ENCODE measurements at places on chromosomes 12 and 14.

DNA sequence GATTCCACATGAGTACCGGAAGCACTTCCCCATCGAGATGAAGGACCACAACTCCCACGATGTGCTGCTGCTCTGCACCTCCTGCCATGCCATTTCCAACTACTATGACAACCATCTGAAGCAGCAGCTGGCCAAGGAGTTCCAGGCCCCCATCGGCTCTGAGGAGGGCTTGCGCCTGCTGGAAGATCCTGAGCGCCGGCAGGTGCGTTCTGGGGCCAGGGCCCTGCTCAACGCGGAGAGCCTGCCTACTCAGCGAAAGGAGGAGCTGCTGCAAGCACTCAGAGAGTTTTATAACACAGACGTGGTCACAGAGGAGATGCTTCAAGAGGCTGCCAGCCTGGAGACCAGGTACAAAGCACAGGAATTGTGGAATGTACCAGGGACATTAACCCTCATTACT, 22.4 kb upstream of the GALNT16 start:
- H3K27me3 ChIP-seq: no peaks in the 10 kb centered on the region
- H3K4me3 ChIP-seq: no peak overlapping the region
- peaks cover 6% of the 10 kb centered on the region for H3K4me1 ChIP-seq
- peak overlapping the region; percentile 1 for H3K27ac ChIP-seq

- no peak overlapping the region for H3K4me3 ChIP-seq
- no peak for DNase-seq
- H3K4me1 ChIP-seq: no peaks in the 10 kb centered on the region
- no peak overlapping the region for H3K27ac ChIP-seq
- H3K36me3 ChIP-seq: no peaks in the 10 kb centered on the region
These were observed 61.7 kb downstream of the CALM1 start for GRCh38 chr14:90458536-90458935.

- no peak overlapping the region for H3K4me3 ChIP-seq
- H3K27ac ChIP-seq: no peak overlapping the region
These were observed 69.7 kb downstream of the MGAT4C start for GRCh38 chr12:86186449-86186848.

- H3K4me3 ChIP-seq: peak overlapping the region; percentile 75
- peak; percentile 41 for DNase-seq
- peaks cover 55% of the 10 kb centered on the region for H3K36me3 ChIP-seq
- peak overlapping the region; percentile 86 for H3K27ac ChIP-seq
These were observed 23.0 kb downstream of the SH2B3 start for GRCh38 chr12:111428728-111429175.

DNA sequence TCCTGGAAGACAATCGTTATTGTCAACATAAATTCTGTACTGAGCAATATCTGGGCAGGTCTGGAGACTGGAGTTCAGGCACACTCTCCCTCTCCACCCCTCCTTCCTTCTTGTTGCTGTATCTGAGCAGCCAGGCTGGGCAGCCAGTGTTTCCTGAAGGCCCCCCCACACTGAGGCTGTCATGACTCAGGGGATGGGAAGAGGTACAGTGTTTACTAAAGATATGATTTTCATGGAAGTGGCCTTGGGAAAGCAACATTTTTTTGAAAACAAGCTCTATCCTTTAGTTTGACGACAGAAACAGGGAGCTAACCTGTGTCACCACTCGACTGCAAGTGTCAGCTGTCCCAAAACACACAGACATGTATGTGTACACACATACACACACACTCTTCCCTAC, 1485.4 kb upstream of the TMEM132C start:
- no peak overlapping the region for H3K4me3 ChIP-seq
- H3K4me1 ChIP-seq: peaks cover 11% of the 10 kb centered on the region
- no peaks in the 10 kb centered on the region for H3K36me3 ChIP-seq
- H3K27me3 ChIP-seq: no peaks in the 10 kb centered on the region

DNA sequence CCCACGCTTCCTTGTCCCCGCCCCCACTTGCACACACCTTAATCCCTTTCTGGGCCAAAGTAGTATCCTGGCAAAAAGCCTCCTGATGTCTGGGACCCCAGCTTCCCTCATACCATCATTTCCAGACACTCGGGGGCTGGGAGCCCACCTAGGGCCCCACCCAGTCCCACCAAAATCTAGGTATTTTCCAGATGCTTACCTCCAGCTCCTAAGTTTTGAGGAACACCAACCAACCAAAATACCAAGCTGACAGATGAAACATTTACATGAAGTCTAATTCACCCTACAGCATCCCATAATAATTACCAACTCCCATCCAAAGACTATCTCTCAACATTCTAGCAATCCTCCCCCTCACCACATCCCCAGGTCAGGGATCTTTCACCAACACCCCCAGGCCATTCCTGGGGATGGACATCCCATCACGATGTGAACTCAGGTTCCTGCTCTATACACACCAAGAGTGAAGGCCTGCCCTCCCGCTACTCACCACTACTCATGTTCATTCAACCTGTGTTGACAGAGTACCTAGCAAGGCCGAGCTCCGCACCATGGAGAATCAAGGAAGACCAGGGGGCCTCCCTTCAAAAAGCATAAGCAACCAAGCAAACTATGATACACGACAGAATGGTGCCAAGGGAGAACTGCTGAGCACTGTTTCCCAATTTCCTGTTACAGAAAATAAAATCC, 1.6 kb upstream of the CHD4 start:
- DNase-seq: peak; percentile 71
- no peaks in the 10 kb centered on the region for H3K27me3 ChIP-seq
- H3K36me3 ChIP-seq: peaks cover 26% of the 10 kb centered on the region

GRCh38 chr12:80151131-80151530, 51.8 kb downstream of the OTOGL start:
- DNase-seq: no peak
- no peaks in the 10 kb centered on the region for H3K4me1 ChIP-seq

GRCh38 chr14:54343272-54344121, 53.3 kb upstream of the CDKN3 start:
- H3K27ac ChIP-seq: no peak overlapping the region
- H3K36me3 ChIP-seq: no peaks in the 10 kb centered on the region
- peaks cover 4% of the 10 kb centered on the region for H3K27me3 ChIP-seq
- no peak overlapping the region for H3K4me3 ChIP-seq
- H3K4me1 ChIP-seq: no peaks in the 10 kb centered on the region

DNA sequence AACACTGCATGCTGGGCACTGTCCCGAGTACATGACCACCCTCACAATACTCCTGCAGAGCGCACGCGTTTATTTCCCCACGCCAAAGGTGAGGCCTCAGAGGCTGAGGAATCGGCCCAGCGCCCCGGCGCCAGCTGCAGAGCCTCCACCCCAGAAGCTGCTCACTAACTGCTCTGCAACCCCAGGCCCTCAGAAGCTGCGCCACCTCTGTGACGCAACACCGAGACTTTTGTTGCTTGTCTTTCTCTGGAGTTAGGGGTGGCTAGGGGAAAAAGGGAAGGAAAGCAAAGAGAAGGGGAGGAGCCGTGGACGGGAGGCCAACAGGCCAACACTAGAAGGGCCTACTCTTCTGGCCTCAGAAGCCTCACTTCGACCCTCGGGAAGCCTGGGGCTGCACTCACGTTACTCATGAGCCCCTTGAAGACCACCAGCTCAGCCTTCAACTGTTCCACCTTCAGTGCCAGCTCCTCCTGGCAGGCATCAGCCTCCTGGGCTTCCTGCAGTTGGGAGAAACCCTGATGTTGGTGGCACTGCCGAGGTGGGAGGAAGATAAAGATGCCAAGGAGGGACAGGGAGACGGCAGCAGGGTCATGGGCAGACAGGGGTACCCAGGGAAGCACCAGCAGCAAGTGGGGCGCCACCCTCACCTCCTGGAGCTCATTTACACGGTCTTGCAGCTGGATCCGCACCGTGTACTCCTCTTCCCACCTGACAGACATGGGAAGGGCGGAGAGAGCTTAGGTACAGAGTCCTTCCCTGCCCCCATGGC, 5.4 kb downstream of the IFFO1 start:
- no peaks in the 10 kb centered on the region for H3K27me3 ChIP-seq
- H3K4me1 ChIP-seq: peaks cover 40% of the 10 kb centered on the region
- peaks cover 92% of the 10 kb centered on the region for H3K36me3 ChIP-seq
- no peak overlapping the region for H3K4me3 ChIP-seq
- H3K27ac ChIP-seq: no peak overlapping the region
- no peak for DNase-seq

DNA sequence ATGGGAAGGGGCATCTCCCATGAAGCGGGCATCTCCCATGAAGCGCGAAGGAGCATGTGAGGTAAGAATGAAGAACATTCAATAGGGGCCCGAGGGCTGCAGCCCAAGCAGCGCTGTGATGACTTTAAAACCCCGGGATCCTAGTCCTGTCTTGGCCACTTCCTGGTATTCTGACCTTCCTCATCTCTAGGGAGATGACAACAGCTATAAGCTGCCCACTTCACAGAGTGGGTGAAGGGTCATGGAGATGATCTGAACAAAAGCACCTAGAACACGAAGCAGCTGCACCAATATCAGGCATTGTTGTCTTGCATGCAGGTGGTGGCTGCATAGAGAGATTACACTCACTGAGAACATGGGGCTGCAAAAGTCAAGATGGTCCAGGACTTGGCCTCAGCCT, 64.5 kb downstream of the SPTB start:
- no peak overlapping the region for H3K4me3 ChIP-seq
- no peak overlapping the region for H3K27ac ChIP-seq
- peaks cover 15% of the 10 kb centered on the region for H3K27me3 ChIP-seq
- H3K4me1 ChIP-seq: peaks cover 4% of the 10 kb centered on the region
- H3K36me3 ChIP-seq: no peaks in the 10 kb centered on the region

- H3K27ac ChIP-seq: no peak overlapping the region
- no peak overlapping the region for H3K4me3 ChIP-seq
- peaks cover 77% of the 10 kb centered on the region for H3K36me3 ChIP-seq
- no peak for DNase-seq
- no peaks in the 10 kb centered on the region for H3K27me3 ChIP-seq
- H3K4me1 ChIP-seq: peaks cover 29% of the 10 kb centered on the region
These were observed 10.8 kb downstream of the CDCA4 start for GRCh38 chr14:105010106-105010505.

- H3K27me3 ChIP-seq: peaks cover 2% of the 10 kb centered on the region
- H3K36me3 ChIP-seq: no peaks in the 10 kb centered on the region
- no peak for DNase-seq
- H3K27ac ChIP-seq: no peak overlapping the region
- H3K4me1 ChIP-seq: no peaks in the 10 kb centered on the region
These were observed 210.3 kb downstream of the NUAK1 start for GRCh38 chr12:105928436-105928835.

- no peak overlapping the region for H3K4me3 ChIP-seq
- no peaks in the 10 kb centered on the region for H3K27me3 ChIP-seq
- H3K36me3 ChIP-seq: no peaks in the 10 kb centered on the region
- no peak for DNase-seq
- H3K27ac ChIP-seq: no peak overlapping the region
- no peaks in the 10 kb centered on the region for H3K4me1 ChIP-seq
These were observed 202.7 kb upstream of the GARIN6 start for GRCh38 chr12:99444859-99445316.

DNA sequence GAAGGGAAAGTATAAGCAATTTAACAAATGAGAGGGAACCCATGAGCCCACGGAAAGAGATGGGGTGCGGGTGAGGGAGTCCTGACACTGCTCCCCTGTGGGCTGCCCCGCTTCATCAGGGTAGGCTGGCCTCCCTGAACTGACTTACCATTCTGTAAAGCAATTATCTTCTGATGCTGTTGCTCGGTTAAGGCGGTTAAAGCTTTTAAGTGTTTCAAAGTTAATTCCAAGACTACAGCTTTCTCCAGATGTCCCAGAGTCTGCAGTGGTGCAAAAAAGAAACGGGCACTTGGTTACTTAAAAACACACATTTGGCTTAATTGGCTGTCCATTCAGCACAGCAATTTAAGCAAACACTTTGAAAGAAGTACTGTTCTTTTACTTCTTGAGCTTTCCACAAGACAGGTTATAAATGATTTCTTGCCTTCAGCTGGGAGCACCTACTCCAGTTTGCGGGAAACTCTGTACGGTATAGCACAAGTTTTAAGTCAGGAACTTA, 1.3 kb downstream of the BHLHE41 start:
- H3K27me3 ChIP-seq: peaks cover 86% of the 10 kb centered on the region
- H3K4me3 ChIP-seq: peak overlapping the region; percentile 73
- no peaks in the 10 kb centered on the region for H3K36me3 ChIP-seq
- no peak overlapping the region for H3K27ac ChIP-seq
- peaks cover 37% of the 10 kb centered on the region for H3K4me1 ChIP-seq

- no peaks in the 10 kb centered on the region for H3K36me3 ChIP-seq
- no peak for DNase-seq
- H3K27me3 ChIP-seq: peaks cover 12% of the 10 kb centered on the region
- no peak overlapping the region for H3K4me3 ChIP-seq
These were observed 114.0 kb upstream of the CDKN3 start for GRCh38 chr14:54282849-54283248.

DNA sequence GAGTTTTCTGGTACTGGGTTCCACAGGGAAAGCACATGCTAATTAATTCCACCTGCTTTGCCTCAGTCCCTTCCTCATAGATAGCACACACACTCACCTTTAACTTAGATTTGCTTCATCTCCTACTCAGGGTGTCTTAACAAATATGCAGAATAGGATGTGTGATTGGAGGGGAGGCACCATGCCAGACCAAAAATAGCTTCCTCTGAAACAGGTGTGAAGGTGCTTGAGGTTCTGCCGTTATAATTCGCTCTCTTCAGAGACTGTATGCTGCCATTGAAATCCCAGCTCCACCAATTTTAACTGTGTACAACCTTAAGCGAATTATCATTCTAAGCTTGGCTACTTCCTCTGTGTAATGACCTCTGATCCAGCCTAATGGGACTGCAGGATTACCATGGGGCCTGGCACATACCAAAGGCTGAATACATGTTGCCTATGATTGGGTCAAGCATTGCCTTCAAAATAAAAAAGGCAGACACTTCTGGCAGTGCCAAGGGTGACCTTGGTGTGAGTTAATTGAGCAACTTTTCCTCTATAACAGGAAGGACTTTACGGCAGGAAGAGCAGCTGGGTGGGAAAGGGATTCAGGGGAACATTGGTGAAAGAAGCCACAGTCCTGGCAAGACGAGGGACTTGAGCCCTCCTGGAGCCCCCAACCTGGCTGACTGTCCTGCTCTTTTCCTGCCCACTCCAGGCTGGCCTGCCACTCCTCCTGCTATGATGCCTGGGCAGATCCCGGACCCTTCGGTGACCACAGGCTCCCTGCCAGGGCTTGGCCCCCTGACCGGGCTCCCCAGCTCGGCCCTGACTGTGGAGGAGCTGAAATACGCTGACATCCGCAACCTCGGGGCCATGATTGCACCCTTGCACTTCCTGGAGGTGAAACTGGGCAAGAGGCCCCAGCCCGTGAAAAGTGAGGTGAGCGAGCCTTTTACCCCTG, 9.7 kb downstream of the JDP2 start:
- DNase-seq: no peak
- H3K27me3 ChIP-seq: no peaks in the 10 kb centered on the region
- H3K4me3 ChIP-seq: no peak overlapping the region
- H3K36me3 ChIP-seq: no peaks in the 10 kb centered on the region

- no peak overlapping the region for H3K4me3 ChIP-seq
- H3K36me3 ChIP-seq: no peaks in the 10 kb centered on the region
- no peaks in the 10 kb centered on the region for H3K4me1 ChIP-seq
- no peak overlapping the region for H3K27ac ChIP-seq
- no peak for DNase-seq
These were observed 25.0 kb downstream of the PRICKLE1 start for GRCh38 chr12:42564556-42564955.

DNA sequence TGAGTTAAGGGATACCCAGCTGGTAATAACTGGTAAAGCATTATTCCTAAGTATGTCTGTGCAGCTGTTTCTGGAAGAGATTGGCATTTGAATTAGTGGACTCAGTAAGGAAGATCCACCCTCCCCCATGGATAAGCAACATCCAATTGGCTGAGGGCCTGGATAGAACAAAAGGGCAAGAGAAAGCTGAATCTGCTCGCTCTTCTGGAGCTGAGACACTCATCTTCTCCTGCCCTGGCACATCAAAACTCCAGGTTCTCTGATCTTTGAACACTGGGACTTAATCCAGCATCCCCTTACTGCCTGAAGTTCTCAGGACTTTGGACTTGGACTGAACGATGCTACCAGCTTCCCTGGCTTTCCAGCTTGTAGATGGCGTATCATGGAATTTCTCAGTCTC, 63.1 kb upstream of the CNOT2 start:
- H3K4me3 ChIP-seq: no peak overlapping the region
- no peaks in the 10 kb centered on the region for H3K36me3 ChIP-seq
- no peak for DNase-seq
- no peaks in the 10 kb centered on the region for H3K4me1 ChIP-seq
- H3K27me3 ChIP-seq: peaks cover 11% of the 10 kb centered on the region
